ENCODE measurements at places on chromosomes 2 and 18. TPM values are rescaled to one million over a fixed set of nuclear protein-coding genes. Genes with fewer than 3 reads are reported as not detected.

The G6PC2 gene
- not detected for total RNA-seq

The ACMSD gene
- total RNA-seq = not detected

The LHCGR gene
- not detected for total RNA-seq

The ZNF521 gene
- not detected for total RNA-seq

The NT5C1B gene
- total RNA-seq = not detected

The SERPINB5 gene
- total RNA-seq = not detected

The TTR gene
- not detected for total RNA-seq

The GALNT14 gene
- total RNA-seq = 0.48 TPM

The CD302 gene
- total RNA-seq = 0.47 TPM

The CD207 gene
- not detected for total RNA-seq

The CCT7 gene
- total RNA-seq = 637 TPM

The ABCG8 gene
- total RNA-seq = not detected
